ENCODE measurements at places on chromosomes 5 and 9.
A peak's percentile ranks its signal among the peaks of the same experiment; 100 is the strongest.

GRCh38 chr9:126228781-126229444 lies 97.7 kb upstream of the MVB12B start:
- peak; percentile 40 for DNase-seq

DNA sequence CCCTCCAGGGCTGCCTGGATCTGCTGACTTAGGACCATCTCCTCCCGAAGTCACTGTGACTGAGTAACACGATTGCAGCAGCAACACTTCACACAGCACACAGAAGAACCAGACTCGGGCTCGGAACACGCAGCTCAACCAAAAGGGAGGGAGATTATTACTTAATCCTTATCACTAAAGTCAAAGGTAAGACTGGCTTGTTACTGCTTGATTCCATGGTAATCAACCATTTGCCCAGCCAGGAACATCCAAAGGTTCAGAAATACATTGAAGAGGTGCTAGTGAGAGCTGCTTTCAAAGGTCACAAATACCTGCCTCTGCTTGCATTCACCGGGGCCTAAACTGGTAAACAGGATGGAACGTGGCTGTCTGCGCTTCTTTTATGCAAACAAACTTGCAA lies 7.7 kb downstream of the FBP1 start:
- no peak for DNase-seq

DNA sequence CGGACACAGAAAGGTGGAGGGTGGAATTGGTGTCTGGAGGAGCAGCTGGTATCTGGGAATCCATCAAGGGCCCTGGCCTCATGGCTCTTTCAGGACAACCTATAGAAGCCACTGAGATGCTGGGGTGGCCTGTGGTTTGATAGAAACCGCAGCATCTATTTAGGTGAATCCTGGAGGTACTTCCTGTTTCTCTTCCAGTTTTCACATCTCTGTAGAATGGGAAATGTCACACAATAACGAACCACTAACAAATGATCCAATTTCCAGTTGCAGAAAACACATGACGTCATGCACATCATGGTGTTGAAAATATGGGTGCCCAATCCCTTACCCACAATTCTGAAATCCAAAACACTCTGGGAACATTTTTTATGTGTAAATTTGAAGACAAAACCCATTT lies 52.2 kb downstream of the ROPN1L start:
- peak; percentile 44 for DNase-seq

- DNase-seq, result no peak
Measured at GRCh38 chr5:77409870-77410621, 82.1 kb downstream of the WDR41 start.

GRCh38 chr5:141868541-141868940 lies 9.7 kb downstream of the PCDH1 start:
- DNase-seq, result no peak

DNA sequence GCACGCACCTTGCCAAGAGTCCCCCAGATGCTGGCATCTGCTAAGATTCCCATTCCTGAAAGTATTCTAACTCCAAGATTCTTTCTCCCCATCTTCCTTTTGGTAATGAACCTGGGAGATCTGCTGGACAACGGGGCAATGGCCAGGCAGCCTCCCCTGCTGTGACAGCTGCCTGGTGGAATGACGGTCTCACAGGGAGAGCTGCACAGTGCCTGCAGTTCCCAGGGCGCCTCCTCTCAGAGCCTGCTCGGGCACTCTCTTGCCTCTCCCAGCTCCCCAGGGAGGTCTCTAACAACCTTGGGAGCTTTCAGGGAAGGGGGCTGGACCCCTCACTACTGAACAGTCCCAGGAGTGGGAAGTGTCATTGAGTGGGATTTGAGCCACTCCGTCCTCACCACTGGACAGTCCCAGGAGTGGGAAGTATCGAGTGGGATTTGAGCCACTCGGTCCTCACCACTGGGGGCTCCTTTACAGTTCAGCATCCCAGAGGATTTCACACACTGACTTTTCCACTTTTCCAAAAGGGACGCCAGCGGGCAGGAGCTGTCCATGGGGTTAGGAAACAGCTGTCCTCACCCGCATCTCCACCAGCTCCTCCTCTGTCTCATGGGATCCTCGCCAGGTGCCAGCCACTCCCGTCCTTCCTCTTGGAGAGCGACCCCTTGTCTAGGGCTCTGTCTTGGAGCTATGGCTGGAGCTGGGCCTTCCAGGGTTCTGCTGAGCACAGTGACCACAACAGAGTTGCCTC lies 65.7 kb downstream of the ADAMTS2 start:
- no peak for DNase-seq

DNA sequence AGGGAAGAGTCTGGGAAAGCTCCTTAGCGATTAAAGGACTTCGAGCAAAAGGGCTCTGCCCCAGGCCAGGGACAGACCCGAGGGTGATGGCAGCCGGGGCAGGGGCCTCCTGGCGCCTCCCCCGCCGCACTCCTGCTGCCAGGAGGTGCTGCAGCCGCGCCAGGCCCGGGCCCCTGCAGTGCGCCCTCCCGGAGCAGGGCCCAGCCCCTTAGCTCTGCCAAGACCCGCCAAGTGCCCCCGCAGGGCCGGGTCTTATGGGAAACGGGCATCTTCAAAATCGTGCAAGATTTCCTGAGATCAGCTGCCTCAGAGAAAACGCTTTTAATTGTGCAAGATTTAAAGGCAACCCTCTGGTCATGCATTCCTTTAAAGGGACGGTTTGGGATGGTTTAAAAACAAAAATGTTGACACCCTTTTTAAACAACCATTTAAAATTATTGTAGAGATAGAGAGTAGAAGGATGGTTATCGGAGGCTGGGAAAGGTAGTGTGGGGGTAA lies 52.4 kb downstream of the CDC14B start:
- DNase-seq, result no peak

DNA sequence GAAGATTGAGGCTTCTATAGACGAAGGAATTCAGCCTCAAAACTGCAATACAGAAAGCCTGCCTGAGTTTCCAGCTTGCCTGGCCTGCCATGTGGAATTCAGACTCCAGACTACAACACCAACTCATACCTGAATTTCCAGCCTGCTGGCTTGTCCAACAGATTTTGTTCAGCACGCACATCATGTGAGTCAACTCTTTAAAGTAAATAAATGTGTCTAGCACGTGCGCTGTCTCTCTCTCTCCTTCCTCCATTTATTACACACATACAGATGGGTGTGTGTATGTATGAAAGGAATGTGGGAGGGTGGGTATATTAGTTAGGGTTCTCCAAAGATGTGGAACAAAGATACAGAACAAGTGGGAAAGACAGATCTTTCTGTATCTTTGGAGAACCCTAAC lies 82.4 kb upstream of the TAS2R1 start:
- no peak for DNase-seq

- no peak for DNase-seq
Measured at GRCh38 chr5:8114597-8115266, 245.8 kb downstream of the MTRR start.

GRCh38 chr9:75532233-75533050 lies 358.0 kb upstream of the PCSK5 start:
- DNase-seq, result no peak

DNA sequence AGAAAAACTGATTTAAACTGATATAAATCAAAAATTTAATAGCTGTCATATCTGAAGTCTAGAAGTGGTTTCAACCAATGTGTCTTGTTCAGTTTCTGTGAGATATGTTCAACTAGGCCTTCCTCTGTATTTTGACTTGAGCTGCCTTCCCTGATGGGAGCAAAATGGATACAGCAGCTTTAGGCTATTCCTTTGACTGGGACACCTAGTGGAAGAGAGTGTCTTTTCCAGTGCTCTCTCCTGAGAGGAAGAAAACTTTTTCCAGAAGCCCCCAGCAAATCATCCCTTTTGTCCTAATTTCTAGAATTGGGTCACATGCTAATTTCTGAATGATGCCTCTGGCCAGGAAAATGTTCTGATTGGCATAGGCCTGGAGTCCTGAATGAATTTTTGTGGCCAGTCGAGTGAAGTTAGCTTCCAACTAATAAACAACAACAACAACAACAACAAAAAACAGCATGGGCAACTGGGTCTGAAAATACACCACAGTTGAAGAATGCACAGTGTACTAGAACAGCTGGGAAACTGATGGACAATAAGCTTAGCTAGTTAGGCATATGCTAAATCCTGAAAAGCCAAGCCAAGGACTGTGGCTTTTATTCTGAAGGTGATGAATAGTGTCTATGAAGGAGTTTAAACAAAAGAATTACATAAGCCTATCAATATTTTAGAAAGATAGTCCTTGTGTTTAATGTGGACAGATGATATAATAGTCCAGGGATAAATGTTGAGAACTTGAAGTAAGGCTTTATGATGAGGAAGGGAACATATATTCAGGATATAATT lies 125.7 kb downstream of the FBN2 start:
- no peak for DNase-seq

- no peak for DNase-seq
Measured at GRCh38 chr9:10818206-10818605, 205.4 kb upstream of the PTPRD start.

DNA sequence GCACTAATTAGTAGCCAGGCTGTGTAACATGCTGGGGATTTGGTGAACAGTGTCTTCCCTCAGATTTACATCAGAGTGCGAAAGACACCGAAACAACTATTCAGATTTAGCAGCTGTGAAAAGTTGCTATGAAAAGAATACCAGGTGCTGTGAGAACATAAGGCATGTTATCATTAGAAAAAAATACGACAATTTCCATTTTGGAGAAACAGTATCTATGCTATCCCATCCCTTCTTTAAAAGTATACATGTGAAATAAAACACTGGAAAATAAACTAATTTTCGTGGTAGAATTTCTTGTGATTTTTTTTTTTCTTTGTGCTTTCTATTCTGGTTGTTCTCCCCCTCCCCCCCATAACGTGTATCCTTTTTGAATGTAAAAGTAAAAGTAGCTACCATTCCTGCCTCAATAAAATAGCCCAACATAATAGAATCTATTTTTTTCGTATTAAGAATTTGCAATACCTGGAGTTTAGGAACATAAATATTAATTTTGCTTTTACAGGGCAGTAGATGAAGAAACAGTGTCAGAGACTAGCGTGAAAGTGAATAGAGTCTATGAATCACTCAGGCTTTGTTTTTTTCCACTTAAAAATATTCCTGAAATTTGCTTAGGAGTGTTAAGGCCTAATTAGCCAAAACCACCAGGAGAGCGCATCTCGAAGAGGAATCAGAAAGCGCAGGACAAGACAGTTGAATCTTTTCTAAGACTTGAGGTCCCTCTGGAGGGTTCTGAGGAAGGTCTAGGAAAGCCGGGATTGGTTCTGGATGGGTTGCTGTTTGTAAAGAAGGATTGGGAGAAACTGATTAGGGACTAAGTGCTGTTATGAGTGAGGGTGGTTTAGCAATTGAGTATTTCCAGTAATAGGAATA lies 813 bp upstream of the SLU7 start:
- no peak for DNase-seq

DNA sequence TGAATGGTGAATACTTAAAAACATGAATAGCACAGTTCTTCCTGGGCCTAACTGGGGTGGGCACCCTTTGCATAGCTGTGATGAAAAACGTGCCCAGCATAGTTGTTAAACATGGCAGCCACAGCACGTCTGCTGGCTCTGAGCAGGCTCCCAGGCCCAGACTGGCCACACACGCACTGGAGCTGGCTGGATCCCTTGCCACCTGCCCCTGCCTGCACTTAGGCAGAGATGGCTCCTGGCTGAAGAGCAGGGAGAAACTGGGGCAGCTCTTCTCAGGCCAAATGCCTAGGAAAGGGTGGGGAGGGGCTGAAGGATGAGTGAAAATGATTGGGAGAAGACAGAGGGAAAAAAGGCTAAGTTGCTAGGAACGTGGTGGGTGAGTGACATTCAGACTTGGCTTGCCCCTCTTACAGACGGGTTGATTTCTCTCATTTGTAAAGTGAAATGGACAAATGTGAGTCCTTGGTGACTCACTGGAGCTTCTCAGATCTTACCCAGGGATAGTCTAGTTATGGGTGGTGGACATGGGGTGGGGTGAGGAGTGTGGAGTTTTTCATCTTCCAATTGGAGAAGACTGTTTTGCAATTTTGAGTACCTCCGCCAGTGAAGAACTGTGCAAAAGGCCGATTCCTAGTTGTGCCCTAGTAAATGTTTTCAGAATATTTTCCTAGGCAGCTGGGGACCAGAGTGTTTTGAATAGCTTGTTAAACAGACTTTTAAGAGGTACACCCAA lies 42.4 kb downstream of the TRIO start:
- DNase-seq, result no peak

GRCh38 chr9:76521244-76521681 lies 62.3 kb downstream of the GCNT1 start:
- DNase-seq, result no peak

DNA sequence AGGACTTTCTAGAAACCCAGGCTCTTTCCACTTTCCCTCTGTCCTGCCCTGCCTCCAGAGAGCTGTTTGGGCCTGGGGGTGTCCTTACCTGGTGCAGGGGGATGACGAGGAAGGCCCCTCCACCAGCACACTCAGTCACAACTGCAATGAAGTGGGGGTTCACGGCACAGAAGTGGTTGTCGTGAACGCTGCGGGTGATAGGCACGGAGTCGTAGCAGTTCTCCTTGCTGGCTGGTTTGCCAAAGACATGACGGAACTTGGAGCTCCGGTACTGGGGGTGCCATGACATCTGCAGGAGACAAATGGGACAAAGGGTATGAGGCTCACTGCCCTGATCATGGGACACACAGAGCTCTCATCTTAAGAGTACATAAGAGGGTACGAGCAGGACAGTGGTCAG lies 35.1 kb downstream of the CORO2A start:
- DNase-seq, result no peak

DNA sequence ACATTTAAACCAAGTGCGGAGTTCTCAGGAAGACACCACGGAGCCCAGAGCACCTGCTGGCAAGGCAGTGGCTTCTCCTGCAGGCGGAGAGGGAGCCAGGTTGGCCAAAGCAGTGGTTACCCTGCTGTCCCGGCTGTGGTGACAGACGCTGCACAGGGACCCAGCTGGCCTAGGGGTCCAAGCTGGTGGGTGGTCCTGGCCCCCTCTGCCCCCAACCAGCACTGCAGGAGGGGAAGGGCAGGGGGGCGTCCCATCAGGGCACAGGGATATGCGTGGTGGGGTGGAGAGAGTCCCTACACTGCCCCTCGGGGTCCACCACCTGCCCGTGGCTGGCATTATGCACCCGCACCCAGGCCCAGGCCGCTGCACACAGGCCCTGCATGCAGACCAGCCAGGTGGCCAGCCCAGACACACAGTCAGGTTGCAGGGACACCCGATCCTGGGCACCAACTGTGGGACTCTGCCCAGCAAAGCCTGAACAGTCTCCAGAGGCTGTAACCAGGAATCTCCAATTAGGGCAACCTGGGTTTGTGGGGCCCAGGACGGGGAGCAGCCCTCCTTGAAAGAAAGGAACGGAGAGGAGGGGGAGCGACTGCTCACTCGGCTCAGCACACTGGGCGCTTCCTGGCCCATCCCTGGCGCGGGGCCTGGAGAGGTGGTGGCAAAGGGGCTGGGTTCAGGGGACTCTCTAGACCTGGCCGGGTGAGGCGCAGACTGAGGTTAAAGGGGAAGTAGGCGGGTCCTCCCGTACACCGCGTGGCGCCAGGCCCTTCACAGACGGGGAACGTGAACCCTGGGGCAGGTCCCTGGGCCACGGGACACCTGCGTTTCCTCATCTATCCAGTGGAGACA lies 46.3 kb downstream of the NACC2 start:
- no peak for DNase-seq

DNA sequence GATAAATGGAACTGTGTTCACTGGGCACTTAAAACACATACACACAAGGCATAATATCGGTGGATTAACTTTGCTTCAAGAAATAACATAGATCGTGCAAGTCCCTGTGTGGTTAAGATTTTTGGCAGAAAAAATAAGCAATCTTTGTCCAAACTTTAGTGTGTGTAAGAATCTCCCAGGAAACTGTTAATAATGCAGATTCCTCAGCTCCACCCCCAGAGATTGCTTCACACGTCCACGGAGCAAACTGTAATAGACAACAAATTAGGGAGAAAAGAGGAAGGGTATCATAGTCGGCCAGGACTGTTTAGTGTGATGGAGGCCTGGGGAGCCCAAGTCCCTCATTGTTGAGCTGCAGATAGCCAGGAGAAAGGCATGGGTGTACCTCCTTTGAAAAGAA lies 84.8 kb downstream of the PJA2 start:
- DNase-seq, result no peak
